ENCODE measurements at places on chromosomes 7 and 10. TPM values are rescaled to one million over a fixed set of nuclear protein-coding genes. Genes with fewer than 3 reads are reported as not detected.

Gene SRRM3
- total RNA-seq: 27.1 TPM

Gene CROT
- total RNA-seq: 11.1 TPM

Gene SORCS1
- 0.56 TPM for total RNA-seq

Gene AGBL3
- total RNA-seq: 3.0 TPM

Gene CNTNAP2
- 5.4 TPM for total RNA-seq

Gene VGF
- 0.77 TPM for total RNA-seq

Gene VWA2
- 2.4 TPM for total RNA-seq

Gene PIP4K2A
- total RNA-seq: 110 TPM

Gene POP7
- 30.6 TPM for total RNA-seq

Gene PODXL
- total RNA-seq: 302 TPM

Gene STAG3
- total RNA-seq: 1.9 TPM

Gene INHBA
- 0.08 TPM for total RNA-seq

Gene SPDYE3
- total RNA-seq: not detected

Gene CPXM2
- 0.33 TPM for total RNA-seq

Gene BUD31
- total RNA-seq: 73.4 TPM

Gene AKR1C8
- total RNA-seq: not detected

Gene MALRD1
- total RNA-seq: 0.28 TPM

Gene EPHA1
- 7.1 TPM for total RNA-seq
